Frontal cortex (tissue), 4 donors: ENCODE measurements at places on chromosomes 3 and 15. TPM values are rescaled to one million over a fixed set of nuclear protein-coding genes. Genes with fewer than 3 reads are reported as not detected.

DNA sequence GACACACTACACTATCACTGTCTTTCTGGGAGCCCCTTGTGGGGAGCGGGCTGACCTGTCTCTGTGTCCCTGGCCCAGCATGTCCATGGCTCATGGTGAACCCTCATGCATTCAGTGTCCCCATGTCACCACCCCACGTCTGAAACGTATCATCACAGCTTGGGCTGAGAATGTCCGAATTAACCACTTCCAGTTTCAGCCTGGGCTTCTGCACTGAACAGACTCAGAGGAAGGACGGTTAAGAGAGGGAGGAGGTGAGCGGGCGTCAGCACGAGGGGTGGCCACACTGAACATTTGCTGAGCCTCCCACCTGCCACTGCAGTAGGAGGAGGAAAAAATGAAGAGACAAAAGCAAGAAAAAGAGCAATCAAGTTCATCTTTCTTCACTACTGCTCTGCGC is 30.5 kb downstream of the ATP2B2 start:
- DNase-seq: no peak

DNA sequence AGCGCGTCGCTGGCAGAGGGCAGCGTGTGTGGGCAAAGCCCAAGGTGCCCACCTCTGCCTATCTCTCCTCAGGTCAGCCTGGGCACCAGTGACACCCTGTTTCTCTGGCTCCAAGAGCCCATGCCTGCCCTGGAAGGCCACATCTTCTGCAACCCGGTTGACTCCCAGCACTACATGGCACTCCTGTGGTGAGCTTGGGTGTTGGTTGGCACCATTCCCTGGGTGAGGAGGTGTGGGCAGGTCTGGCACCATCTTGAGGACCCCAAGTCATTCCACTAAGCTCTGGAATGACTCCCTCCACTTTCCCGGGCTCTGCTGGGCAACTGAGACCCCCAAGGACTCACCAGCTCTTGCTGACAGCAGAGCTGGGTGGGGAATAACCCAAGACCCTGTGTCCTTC is 28.5 kb downstream of the XYLB start:
- DNase-seq: no peak

C2CD4B gene
- total RNA-seq: 0.41 TPM

GATM gene
- total RNA-seq: 91.3 TPM

DNA sequence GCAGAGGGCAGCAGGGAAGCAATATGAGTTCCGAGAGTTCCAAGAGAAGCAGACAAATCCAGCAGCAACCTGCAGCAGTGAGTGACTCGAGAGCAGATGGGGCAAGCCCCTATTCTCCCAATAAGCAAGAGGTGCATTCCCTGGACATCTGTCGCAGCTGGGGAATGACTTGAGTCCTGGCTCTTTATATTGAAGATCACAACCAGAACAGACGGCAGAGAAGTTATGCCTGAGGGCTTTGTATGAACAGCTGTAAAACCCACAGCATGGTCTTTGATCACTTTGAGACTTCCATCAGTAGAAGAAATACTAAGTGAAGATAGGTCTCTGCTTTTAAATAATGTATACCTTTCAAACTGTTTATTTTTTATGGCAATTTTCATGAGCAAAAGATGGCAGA is 23.6 kb upstream of the C3orf22 start:
- no peak for DNase-seq

DNA sequence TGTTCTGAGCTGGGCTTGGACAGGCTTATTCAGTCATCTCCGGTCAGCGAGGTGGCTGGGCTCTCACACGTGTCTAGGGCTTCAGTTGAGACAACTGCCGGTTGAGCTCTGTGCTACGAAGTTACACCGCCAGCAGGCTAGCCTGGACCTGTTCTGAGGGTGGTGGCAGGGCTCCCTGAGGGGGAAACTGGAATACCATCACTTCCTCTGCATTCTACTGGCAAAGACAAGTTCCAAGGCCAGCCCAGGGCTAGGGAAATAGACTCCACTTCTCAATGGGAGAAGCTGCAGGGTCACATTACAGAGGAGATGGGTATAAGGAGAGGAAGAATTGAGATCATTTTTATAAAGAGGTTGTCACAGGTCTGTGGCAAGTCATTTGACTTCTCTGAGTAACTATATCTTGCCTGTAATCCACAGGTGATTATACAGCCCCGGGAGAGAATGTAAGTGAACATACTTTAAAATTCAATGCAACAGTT is 106.8 kb upstream of the IL12A start:
- no peak for DNase-seq

DNA sequence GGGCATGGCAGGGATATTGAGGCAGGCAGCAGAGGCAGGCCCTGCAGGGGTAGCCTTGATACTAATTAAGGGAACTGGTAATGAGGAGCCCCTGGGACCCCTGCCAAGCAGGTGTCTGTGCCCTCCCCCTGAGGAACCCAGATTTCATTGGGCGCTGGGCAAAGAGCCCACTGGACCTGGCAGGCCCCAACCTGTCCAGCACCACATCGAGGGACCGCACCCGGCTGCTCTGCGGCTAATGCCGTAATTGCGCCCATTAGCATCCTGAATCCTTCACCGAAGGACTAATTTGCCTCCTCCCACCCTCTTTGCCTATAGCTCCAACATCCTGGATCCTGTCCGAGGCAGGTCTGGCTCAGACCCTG is 13.7 kb upstream of the SEMA3B start:
- no peak for DNase-seq

DNA sequence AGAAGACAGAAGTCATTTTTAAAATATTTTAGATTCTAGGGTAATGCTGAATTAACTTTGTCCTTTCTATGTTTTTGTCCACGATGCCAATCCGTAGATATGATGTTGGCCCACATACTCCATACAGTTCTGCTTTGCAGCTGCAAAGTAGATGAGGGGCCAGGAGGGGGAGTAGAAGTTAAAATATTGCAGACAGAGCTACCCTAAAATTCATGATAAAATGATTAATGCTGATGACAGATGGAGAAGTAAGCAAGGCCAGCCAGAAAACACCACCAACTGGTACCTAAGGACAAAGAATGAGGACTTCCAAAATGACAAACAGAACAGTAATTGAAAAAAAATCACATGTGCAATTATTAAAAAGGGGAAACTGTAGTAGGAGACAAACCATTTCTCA is 756.6 kb upstream of the ARPP21 start:
- DNase-seq: no peak

DNA sequence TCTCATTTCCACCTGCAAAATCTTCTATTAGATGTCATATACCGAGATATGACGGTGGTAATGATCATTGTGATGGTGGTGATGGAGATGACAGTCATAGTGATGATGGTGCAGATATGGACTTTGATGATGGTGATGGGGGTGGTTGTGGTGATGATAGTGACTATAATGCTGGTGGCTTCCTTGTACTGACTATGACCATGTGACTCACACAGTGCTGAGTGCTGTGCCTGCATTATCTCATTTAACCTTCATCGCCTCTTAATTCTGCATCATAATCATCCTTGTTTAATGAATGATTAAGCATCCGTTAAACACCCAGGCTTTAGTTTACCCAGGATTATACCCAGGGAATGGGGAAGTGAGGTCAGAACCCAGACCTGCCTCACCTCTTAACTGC is 331.7 kb downstream of the FEZF2 start:
- no peak for DNase-seq

NR1I2 gene
- total RNA-seq: 0.82 TPM

GRCh38 chr3:84223512-84223911 is 735.3 kb upstream of the CADM2 start:
- DNase-seq: no peak

GRCh38 chr3:114902691-114903101 is 244.4 kb downstream of the ZBTB20 start:
- no peak for DNase-seq

GRCh38 chr3:169278667-169279066 is 384.8 kb downstream of the MECOM start:
- DNase-seq: no peak

- no peak for DNase-seq
Measured at GRCh38 chr3:55585856-55586255, 98.8 kb upstream of the WNT5A start.

DNA sequence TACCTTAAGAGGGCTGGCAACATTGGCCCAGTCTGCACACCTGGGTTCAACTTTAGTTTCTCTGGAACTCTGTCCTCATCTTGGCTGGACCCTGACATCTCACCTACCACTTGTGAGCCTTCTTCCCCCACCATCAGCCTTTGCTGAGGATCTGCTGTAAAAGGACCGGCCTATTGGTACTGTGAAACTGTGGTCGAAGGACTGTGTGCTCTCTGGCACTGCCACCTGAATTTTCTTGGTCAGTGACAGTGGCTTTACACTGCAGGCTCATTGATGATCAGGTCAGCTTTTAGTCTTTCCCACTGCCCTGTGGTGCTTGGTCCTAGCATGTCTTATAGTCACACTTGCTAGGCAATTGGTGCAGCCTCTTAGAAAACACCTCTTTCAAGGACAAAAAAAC is 86.9 kb downstream of the PEX5L start:
- DNase-seq: no peak

TRPM1 gene
- total RNA-seq: not detected
